Vein endothelial cell (primary cell): ENCODE measurements at places on chromosomes 5 and 9. TPM values are rescaled to one million over a fixed set of nuclear protein-coding genes. Genes with fewer than 3 reads are reported as not detected.

Gene GMCL2
- total RNA-seq, result under 0.01 TPM in 1 of 2 replicates, not detected in the other

Gene SLC46A2
- not detected in 2 replicates for total RNA-seq

Gene LRRC8A
- 149 and 154 TPM in 2 replicates for total RNA-seq

Gene BRD9
- total RNA-seq, result 42.8 and 46.1 TPM in 2 replicates

Gene TMOD1
- total RNA-seq, result 1.1 and 2.0 TPM in 2 replicates

Gene GPR107
- total RNA-seq, result 30.0 and 40.5 TPM in 2 replicates

Gene INSYN2B
- 26.1 and 52.3 TPM in 2 replicates for total RNA-seq

Gene DPH7
- total RNA-seq, result 21.9 and 29.7 TPM in 2 replicates

Gene GRIN1
- 0.10 TPM in 1 of 2 replicates, not detected in the other for total RNA-seq

Gene UBAP2
- total RNA-seq, result 30.1 and 38.0 TPM in 2 replicates

Gene RGP1
- total RNA-seq, result 19.4 and 25.5 TPM in 2 replicates

Gene STXBP1
- 13.4 and 35.3 TPM in 2 replicates for total RNA-seq
